H9 (cell line): ENCODE measurements at places on chromosomes 13 and 19. TPM values are rescaled to one million over a fixed set of nuclear protein-coding genes. Genes with fewer than 3 reads are reported as not detected.

SIGLEC11 gene
- total RNA-seq: not detected in 2 replicates

ZNF614 gene
- total RNA-seq: 23.1 and 25.0 TPM in 2 replicates

DNA sequence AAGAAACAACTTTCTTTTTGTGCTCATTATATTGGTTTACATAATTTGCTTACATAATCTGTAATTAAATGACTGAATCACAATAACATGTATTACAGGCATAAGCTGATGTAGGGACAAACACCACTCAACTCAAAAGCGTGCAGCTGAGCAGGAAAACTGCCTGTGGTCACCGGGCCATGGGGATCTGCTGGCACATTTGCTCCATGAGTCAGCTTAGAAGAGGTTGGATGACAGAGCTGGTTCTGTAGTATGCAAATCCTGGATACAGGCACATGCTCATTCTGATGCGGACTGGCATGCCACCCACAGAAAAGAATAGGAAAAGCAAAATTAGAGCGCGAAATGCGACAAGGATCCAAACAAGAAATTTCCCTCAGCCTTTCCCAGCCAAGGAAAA is 128.6 kb downstream of the USP12 start:
- no peaks in the 10 kb centered on the region for H3K27me3 ChIP-seq
- no peak overlapping the region for H3K4me3 ChIP-seq
- H3K36me3 ChIP-seq: no peaks in the 10 kb centered on the region
- no peak overlapping the region for H3K27ac ChIP-seq

- H3K4me3 ChIP-seq: no peak overlapping the region
- H3K36me3 ChIP-seq: peaks cover 5% of the 10 kb centered on the region; the same call in 1 of the 2 replicates
- H3K4me1 ChIP-seq: no peaks in the 10 kb centered on the region
- no peaks in the 10 kb centered on the region for H3K27me3 ChIP-seq
- no peak for DNase-seq
Observed at GRCh38 chr13:55528434-55528833, 1612.3 kb upstream of the PRR20A start.

DNA sequence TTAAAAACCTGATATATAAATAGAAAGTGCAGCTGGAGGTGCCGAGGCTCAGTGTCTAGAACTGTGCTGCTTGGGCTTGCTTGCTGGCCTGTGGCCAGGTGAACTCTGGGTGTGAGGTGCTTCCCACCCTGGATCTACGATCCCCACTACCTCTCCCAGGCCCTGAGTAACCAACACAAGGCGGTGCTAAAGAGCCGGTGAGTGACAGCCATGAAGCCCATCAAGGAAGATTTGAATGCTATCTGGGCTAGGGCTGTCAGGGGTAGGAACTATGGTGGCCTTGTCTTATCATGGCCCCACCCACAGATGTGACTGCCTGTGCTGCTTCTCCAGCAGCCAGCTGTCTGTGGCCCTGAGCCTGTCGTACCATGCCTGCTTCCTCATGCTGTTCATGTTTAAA is 25.6 kb upstream of the ZNF91 start:
- no peak overlapping the region for H3K4me3 ChIP-seq
- no peaks in the 10 kb centered on the region for H3K4me1 ChIP-seq
- H3K36me3 ChIP-seq: peaks cover 7% of the 10 kb centered on the region; the same call in 1 of the 2 replicates
- DNase-seq: no peak
- H3K27me3 ChIP-seq: no peaks in the 10 kb centered on the region

ZNF66 gene
- total RNA-seq: 32.9 and 34.0 TPM in 2 replicates

SYT3 gene
- total RNA-seq: 2.8 and 3.1 TPM in 2 replicates

SIGLEC12 gene
- not detected in 2 replicates for total RNA-seq

DNA sequence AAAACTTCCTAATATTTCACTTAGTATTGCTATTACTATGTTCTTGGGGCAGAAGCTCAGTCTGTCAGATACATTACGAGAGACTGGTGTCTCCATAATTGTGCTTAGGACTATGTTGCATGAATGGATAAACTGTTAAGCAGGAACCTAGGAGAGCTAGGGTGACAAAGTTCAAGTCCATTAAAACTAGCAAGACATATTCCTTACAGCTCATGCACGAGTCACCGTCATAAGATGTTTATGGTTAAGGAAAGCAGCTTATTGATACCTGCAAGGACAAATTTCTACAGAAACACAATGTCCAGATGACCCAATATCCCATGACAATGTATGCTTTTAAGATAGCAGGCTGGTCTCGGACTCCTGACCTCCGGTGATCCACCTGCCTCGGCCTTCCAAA is 5.7 kb upstream of the ZNF813 start:
- no peak overlapping the region for H3K27ac ChIP-seq
- no peak for DNase-seq
- no peak overlapping the region for H3K4me3 ChIP-seq
- peaks cover 20% of the 10 kb centered on the region for H3K36me3 ChIP-seq

GRCh38 chr13:106858903-106859532 is 291.1 kb upstream of the ARGLU1 start:
- no peaks in the 10 kb centered on the region for H3K27me3 ChIP-seq
- no peaks in the 10 kb centered on the region for H3K36me3 ChIP-seq
- no peak for DNase-seq
- peaks cover 19% of the 10 kb centered on the region; the same call in 1 of the 2 replicates for H3K4me1 ChIP-seq

DNA sequence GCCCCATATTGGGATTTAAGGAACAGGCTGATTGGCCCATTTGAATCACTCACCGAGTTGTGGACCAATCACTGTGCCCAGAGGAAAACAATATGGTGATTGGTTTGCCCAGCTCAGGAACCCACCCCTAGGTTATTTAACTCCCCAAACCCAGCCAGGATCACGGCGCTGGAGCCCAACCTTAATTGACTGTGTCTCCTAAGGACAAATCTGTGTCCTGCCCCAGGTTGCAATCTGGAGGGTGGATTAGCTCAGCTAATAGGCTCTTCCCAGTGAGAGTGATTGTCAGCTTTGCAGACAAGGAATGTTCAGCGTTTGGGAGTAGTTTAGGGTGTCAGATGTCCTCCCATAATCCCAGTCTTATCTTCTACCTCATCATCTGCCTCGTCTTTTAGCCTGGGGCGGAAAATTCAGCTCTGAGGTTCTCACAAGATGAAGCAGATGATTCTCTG is 3.5 kb upstream of the ZNF358 start:
- no peak overlapping the region for H3K27ac ChIP-seq
- H3K4me1 ChIP-seq: peaks cover 4% of the 10 kb centered on the region; the same call in 1 of the 2 replicates
- H3K27me3 ChIP-seq: no peaks in the 10 kb centered on the region
- H3K4me3 ChIP-seq: no peak overlapping the region

KRTDAP gene
- 0.87 and 1.3 TPM in 2 replicates for total RNA-seq

DNA sequence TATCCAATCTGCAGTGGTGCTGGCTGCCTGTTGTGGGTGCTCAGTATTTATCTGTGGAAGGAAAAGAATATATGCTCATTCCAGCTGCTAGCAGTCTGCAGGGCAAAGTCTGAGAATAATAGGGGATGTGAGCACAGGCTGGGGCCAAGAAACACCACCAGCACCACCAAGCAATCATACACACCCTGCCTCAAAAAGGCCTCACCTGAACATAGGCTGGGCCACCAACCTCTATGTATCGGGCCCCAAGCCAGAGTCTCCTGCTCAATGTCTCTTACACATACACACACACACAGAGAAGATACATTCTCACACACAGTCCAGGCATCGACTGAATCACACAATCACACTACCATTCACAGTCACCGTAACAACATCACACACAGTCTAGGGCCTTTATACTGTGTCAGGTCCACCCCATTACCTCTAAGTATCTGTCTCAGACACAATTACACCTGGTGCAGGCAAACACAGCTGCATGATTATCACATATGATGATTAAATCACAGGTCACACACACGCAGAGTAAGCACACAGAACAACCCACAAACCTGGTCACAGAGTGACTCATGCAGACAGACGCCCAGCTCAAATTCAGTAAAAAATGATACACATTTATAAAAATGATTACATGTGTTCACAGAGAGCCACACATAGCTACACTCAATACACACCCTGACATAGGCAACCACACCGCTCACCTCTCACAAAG is 1.3 kb upstream of the ZSCAN22 start:
- DNase-seq: no peak
- H3K36me3 ChIP-seq: no peaks in the 10 kb centered on the region
- no peak overlapping the region for H3K27ac ChIP-seq
- no peak overlapping the region for H3K4me3 ChIP-seq
- H3K27me3 ChIP-seq: no peaks in the 10 kb centered on the region

FGF14 gene
- total RNA-seq: 0.22 TPM in 2 replicates

- peaks cover 39% of the 10 kb centered on the region for H3K27me3 ChIP-seq
- H3K4me1 ChIP-seq: 0 out of 2 replicates have a peak, but pooled peaks cover 2% of the 10 kb centered on the region
- H3K27ac ChIP-seq: no peak overlapping the region
Observed at GRCh38 chr19:47022140-47022536, 2.5 kb downstream of the NPAS1 start.

IGFL2 gene
- not detected in 2 replicates for total RNA-seq

SMIM44 gene
- not detected in 2 replicates for total RNA-seq

GRCh38 chr13:45838171-45838745 is 13.3 kb downstream of the SIAH3 start:
- H3K27me3 ChIP-seq: no peaks in the 10 kb centered on the region
- H3K4me1 ChIP-seq: peaks cover 6% of the 10 kb centered on the region; the same call in 1 of the 2 replicates
- DNase-seq: no peak
- H3K4me3 ChIP-seq: no peak overlapping the region
- H3K27ac ChIP-seq: no peak overlapping the region

- no peak overlapping the region for H3K4me3 ChIP-seq
- no peak overlapping the region for H3K27ac ChIP-seq
- no peaks in the 10 kb centered on the region for H3K36me3 ChIP-seq
- H3K4me1 ChIP-seq: peaks cover 3% of the 10 kb centered on the region; the same call in 1 of the 2 replicates
- H3K27me3 ChIP-seq: no peaks in the 10 kb centered on the region
- no peak for DNase-seq
Observed at GRCh38 chr13:36772853-36773252, 46.2 kb upstream of the RFXAP start.

- no peak for DNase-seq
- H3K27ac ChIP-seq: no peak overlapping the region
- H3K27me3 ChIP-seq: no peaks in the 10 kb centered on the region
- H3K36me3 ChIP-seq: no peaks in the 10 kb centered on the region
- H3K4me1 ChIP-seq: no peaks in the 10 kb centered on the region; the same call in 1 of the 2 replicates
Observed at GRCh38 chr13:66410314-66410713, 819.8 kb downstream of the PCDH9 start.

DNA sequence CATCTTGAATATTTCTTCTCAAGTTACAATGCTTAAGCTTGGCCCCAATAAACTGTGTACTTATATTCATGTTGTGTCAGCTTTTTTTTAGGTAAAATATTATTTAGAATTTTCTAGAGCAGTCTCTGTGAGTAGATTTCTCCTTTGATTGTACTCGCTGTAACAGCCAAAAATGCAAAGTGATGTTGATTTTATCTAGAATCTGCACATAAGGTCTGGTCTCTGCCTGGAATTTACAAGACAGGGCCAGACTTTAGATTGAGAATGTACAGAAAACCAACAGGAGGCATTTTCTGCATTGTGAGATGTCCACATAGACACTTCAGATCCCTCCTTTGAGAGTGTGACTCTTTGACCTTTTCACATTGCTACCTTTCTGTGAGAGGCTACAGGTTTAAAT is 43.1 kb upstream of the ZNF681 start:
- peaks cover 20% of the 10 kb centered on the region; the same call in 2 of the 3 replicates for H3K36me3 ChIP-seq
- H3K4me1 ChIP-seq: no peaks in the 10 kb centered on the region
- H3K27me3 ChIP-seq: no peaks in the 10 kb centered on the region
- no peak overlapping the region for H3K4me3 ChIP-seq
- no peak overlapping the region for H3K27ac ChIP-seq

- H3K36me3 ChIP-seq: no peaks in the 10 kb centered on the region
- H3K27me3 ChIP-seq: no peaks in the 10 kb centered on the region
- DNase-seq: peak; percentile 65
- H3K4me3 ChIP-seq: no peak overlapping the region
- no peak overlapping the region for H3K27ac ChIP-seq
Observed at GRCh38 chr13:45737571-45738017, 35.5 kb downstream of the CBY2 start.

MISP3 gene
- total RNA-seq: 0.26 and 0.72 TPM in 2 replicates

DNA sequence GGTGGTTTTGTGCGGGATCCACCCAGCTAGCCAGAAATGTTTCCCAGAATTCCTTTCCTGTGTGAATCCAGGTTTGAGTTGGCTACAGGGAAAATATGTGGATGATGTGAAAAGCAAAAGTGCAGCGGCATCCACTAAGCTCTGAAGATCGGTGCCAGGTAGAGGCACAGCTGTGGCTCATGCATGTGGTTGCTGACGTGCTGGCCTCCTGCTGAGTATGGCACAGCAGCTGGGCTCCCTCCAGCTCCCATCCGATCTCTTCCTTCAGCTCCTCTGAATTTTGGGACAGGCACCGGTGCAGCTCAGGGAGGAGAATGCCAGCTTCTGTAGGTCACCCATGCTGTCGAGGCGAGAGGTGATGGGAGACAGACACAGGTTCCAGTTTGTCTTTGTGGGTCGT is 84.0 kb upstream of the GSX1 start:
- no peak overlapping the region for H3K4me3 ChIP-seq
- H3K4me1 ChIP-seq: peaks cover 3% of the 10 kb centered on the region; the same call in 1 of the 2 replicates
- H3K36me3 ChIP-seq: peaks cover 14% of the 10 kb centered on the region; the same call in 1 of the 2 replicates
- H3K27me3 ChIP-seq: no peaks in the 10 kb centered on the region

- no peaks in the 10 kb centered on the region for H3K36me3 ChIP-seq
- no peak for DNase-seq
- H3K4me1 ChIP-seq: no peaks in the 10 kb centered on the region
- no peak overlapping the region for H3K27ac ChIP-seq
Observed at GRCh38 chr13:30735872-30736175, 481 bp downstream of the ALOX5AP start.

- no peak for DNase-seq
- no peaks in the 10 kb centered on the region for H3K27me3 ChIP-seq
Observed at GRCh38 chr19:3483226-3483628, at the start of gene SMIM44. Gene SMIM44 (minus strand): TSS chr19:3483441. CDS start chr19:3483403, 38 bp downstream.
